ENCODE measurements at places on chromosomes 7 and 10. TPM values are rescaled to one million over a fixed set of nuclear protein-coding genes. Genes with fewer than 3 reads are reported as not detected.
A peak's percentile ranks its signal among the peaks of the same experiment; 100 is the strongest.

The SEC31B gene
- polyA plus RNA-seq: 2.7 TPM

The VGF gene
- not detected for polyA plus RNA-seq

The WDR11 gene
- 29.3 TPM for polyA plus RNA-seq

The CLCN1 gene
- 0.01 TPM for polyA plus RNA-seq

DNA sequence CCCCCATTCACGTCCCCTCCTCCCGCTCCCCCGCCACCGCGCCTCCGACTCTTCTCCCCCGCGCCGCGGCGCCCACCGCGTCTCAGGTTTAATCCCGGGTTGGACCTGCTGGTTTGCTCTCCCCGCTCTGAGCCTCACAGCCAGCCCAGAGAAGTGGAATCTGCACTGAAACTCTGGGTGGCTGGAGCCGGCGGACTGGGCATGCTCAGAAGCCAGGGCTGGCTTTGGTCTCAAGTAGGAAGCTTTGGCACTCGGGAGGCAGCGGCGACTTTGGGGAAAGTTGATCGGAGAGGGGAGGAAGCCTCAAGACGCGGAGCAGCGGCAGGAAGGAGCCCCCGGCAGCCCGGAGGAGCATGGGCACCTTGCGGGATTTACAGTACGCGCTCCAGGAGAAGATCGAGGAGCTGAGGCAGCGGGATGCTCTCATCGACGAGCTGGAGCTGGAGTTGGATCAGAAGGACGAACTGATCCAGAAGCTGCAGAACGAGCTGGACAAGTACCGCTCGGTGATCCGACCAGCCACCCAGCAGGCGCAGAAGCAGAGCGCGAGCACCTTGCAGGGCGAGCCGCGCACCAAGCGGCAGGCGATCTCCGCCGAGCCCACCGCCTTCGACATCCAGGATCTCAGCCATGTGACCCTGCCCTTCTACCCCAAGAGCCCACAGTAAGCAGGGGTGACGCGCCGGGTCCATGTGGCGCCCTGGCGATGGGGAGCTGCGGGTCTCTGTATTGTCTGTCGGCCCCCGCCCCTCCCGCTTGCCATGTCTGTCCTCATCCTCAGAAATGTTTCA, at the start of gene PRKG1:
TSS of gene PRKG1 (plus strand) at position 250 of the 791 bp plus-strand sequence.
- peak; percentile 70 for DNase-seq

- no peak for DNase-seq
Observed at GRCh38 chr7:111832174-111832573, 269.9 kb upstream of the IMMP2L start.

DNA sequence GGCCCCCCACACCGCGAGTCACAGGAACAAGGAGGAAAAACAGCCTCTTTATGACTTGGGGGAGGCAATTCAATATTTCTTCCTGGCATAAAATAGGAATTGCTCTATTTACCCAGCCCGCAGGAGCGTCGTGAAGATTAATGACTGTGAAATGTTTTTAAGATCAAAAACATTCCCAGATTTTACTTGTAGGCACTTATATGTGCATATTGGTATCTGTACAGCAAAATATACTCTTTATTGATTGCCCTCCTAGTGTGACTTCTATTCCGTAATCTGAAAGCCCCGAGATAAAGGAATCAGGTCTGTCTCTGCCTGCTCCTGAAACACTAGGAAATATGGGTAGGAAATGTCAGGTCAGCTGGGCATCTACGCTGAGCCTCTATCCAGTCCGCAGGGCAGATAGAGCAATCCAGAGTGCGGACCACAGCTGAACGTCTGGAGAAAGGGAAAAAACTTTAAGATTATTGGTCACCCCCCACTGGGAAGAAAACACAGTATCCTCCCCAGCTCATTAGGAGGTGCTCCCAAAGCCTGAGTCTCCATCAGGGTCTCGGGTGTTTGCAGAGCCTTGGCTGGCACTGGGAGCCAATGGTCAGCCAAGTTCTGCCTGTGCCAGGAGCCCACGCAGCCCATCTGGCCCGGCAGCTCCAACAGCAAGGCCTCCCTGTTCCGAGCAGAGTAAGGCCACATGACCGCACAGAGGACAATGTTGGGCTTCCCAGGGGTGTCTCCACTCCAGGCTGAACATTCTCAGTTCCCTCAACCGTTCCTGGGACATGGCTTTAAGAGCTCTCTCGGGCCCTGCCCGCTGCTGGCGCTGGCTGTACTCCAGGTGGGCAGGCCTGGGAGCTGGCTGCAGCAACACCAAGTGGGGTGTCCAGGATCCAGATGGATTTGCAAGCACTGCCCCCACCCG, 7.7 kb downstream of the CTBP2 start:
- peak; percentile 65 for DNase-seq

DNA sequence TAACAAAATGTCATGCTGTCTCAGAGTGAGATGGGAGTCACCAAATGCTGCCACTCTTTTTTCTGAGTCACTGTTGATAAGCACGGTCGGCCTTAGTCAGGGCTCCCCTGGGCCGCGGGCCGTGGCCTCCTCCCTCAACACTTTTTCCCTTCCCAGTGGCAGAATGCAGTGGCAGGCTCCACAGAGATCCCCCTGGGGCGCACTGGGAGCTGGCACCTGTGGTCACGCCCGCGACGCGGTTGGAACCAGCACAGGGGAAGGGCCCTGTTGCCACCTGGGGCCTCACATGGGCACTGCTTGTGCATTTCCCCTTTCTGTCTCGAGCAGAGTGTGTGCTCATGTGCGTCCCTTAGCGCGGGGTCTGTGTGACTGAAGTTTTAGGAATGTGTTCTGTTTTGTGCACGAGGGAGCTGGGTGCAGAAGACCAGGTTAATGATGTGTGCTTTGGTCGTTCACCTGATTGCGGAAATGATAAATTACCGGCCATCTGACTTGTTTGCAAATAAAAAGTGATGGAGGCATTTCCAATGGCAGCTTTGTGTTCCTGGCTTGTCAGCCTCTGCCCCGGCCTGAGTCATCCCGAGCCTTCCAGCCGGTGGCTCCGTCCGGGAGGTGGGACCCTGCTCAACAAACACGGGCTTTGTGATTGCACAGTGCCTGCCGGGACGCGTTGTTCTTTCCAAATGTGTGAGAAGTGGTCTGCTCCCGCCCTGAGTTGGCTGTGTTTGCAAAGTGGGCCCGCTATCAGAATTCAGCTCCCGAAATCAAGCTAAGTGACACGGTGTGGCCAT, 100.7 kb downstream of the NKX6-2 start:
- DNase-seq: no peak

DNA sequence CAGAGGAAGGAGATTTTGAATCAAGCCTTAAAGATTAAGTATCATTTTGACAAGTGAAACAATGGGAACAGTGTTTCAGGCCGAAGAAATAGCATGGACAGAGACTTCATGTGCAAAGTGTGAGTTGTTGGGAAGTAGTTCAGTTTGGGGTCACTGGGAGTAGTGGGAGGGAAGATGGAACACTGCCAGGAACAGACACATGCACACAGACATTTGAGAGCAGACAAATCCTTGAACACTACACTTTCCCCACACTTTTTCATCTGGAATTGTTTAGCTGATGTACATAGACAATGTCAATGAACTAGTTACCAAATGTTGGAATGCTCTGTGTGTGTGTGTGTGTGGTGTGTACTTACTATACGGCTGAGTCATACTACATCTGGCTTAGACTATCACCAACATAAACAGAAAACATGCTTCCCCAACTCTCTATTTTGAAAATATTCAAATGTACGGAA, 52.4 kb upstream of the LRRC17 start:
- no peak for DNase-seq

- no peak for DNase-seq
Observed at GRCh38 chr10:27235706-27236105, 4.9 kb downstream of the ACBD5 start.

- no peak for DNase-seq
Observed at GRCh38 chr10:1287971-1288401, 231.8 kb downstream of the WDR37 start.

GRCh38 chr10:132489053-132489703, 48.4 kb upstream of the INPP5A start:
- DNase-seq: no peak
